8988T (cell line): ENCODE measurements at places on chromosomes 1 and 21.

DNA sequence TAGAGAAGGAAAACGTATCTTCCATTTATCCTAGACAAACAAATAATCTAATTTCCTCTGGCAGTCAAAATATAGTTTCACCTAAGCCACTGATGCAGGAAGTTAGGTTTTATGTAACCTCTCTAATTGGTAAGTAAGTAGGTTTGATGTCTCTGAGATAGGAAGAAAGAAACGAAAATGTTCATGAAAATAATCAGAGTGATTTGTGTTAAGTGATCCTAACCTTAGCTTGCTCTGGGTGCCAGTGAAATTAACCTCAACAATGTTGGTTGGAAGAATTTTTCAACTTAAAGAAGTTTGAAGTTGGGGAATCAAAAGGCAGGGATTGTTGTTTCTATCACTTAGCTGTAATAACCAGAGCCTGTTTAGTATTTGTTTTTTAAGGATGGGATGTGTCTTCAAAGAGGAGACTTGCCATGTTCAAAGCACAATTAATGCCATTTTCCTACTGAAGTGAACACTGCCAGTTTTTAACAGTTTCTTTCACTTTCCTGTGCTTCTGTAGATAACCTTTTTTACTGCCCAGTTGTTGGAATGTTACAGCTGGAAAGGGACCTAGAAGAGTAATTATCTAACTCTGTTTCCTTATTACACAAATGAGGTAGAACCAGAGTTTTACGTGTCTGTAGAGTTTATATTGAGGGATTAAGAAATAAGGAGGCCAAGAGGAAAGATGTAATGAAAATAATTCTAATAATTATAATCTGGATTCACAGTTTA is 18.4 kb downstream of the HIPK1 start:
- no peak for DNase-seq

DNA sequence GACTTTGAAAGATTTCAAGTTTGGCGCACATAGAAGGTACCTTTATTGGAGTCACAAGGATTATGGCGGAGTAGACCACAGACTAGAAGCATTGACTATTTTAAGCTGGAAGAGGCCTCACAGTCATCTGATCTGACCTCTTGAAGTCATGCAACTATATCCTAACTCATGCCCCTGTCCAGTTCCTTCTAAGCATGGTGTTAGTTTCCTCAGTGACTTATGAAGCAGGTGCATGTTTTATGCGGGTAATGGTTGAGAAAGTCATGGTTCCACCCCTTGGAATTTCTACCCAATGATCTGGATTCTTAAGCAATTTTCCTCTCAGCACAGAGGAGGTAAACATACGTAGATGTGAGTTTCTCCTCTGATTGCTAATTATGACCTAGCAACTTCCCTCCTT is 11.7 kb downstream of the OLFML3 start:
- no peak for DNase-seq

- no peak for DNase-seq
These were observed 181.2 kb upstream of the SGIP1 start for GRCh38 chr1:66352792-66353191.

DNA sequence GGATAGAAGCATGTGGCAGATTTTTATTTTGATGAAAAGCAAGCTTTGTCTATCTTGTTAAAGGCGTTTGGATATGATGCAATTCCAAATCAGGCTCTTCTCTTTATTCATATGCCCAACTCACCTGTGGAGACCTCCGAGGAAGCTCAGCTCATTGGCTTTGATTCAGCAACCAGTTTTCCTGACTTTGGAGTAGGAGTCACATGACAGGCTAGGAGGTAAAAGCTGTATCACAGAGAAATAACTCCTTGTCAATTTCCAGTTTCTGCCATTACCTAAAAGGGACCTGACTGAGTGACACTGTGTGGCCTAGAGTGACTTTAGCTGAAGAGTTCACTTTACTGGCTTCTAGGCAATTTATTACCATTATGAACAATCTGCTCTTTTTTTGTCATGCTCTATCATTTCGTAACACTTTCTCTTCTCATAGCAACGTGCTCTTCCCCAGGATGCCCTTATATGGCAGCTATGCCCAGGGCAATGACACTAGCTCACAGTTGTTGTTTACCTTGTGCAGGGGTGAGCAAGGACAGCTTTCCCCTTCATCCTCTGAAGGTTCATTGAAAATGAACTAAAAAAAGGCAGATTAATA is 107.2 kb downstream of the KCNK1 start:
- DNase-seq, result no peak

DNA sequence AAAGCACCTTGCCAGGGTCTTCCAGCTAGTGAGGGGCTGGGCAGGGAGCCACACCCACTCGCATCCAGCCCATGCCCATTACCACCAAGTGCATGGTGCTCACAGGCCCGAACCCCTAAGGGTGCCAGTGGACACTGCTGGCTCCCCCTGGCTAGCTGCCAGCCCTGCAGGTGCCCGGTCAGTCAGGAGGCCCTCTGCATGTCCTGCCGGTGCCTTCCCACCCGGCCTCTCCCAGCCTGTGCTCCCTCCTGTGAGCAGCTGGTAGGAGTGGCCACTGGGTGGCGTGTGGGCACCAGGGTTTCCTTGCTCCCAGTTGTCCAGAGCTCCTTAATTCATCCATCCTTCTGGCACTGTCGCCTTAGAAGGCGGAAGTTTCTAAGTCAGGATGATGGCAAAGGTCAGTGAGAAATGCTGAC is 33.4 kb downstream of the QSOX1 start:
- DNase-seq, result peak; percentile 77

GRCh38 chr21:17930093-17930492 is 110.9 kb upstream of the C21orf91 start:
- DNase-seq, result no peak

- no peak for DNase-seq
These were observed 12.3 kb downstream of the OLFML3 start for GRCh38 chr1:113991467-113991997.

- no peak for DNase-seq
These were observed 331.7 kb downstream of the PTBP2 start for GRCh38 chr1:97053268-97053667.

- DNase-seq, result no peak
These were observed 4.0 kb downstream of the CASQ2 start for GRCh38 chr1:115764541-115764940.

- peak; percentile 36 for DNase-seq
These were observed 205.0 kb downstream of the HIVEP3 start for GRCh38 chr1:41713557-41714327.

DNA sequence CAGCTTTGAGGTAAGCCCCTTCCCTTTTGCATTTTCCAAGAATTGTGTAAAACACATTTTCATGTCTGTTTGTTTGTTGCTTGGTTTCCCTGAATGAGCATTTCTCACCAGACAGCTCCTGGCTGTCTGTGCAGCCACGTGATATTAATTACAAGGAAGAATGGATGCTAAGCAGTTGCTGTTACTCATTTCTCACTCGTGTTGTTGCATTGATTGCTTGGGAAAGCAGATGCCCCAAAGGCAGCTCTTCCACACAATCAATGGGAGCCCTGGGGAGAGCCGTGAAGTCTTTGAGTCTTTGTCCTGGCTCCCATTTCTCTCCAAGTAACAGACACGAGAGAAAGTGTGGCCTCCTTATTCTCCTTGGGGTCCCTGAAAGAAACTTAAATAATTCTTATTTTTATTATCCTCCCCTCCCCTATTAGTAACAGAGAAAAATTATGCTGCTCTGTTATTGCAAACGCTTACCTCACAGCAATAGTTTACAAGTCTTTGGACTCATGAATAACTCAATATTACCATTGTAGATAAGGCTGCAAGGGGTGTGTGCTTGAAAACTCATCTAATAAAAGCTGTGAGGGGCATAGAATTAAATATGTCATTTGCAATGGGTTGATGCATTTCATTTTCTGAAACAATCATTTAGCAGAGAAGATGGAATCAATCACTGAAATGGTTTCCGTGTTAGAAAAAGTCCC is 127.7 kb upstream of the CAMK1G start:
- no peak for DNase-seq

- no peak for DNase-seq
These were observed 597.7 kb upstream of the ZP4 start for GRCh38 chr1:238488401-238488800.

- no peak for DNase-seq
These were observed 4.3 kb upstream of the RWDD3 start for GRCh38 chr1:95229706-95230105.

- DNase-seq, result no peak
These were observed 3.4 kb upstream of the ZNF678 start for GRCh38 chr1:227559926-227560325.

DNA sequence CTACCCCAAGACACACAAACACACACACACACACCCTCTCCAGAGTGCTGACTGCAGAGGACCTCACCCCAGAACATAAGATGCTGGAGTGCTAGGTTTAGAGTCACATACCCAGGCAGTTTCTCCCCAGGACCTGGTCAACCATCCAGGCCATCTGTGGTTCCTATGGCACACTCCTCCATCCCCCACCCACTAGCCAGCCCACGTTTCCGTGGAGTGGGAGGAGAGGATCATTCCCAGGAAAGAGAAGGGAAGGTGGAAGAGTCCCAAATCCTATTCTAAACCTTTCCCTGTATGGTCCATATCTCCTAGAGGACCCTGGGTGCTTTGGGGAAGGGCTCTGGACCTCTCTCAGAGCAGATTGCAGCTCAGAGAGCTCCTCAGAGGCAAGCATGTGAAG is 1.1 kb downstream of the KCNJ9 start:
- DNase-seq, result no peak

- DNase-seq, result no peak
These were observed 35.0 kb upstream of the TMEM61 start for GRCh38 chr1:54945393-54945936.

DNA sequence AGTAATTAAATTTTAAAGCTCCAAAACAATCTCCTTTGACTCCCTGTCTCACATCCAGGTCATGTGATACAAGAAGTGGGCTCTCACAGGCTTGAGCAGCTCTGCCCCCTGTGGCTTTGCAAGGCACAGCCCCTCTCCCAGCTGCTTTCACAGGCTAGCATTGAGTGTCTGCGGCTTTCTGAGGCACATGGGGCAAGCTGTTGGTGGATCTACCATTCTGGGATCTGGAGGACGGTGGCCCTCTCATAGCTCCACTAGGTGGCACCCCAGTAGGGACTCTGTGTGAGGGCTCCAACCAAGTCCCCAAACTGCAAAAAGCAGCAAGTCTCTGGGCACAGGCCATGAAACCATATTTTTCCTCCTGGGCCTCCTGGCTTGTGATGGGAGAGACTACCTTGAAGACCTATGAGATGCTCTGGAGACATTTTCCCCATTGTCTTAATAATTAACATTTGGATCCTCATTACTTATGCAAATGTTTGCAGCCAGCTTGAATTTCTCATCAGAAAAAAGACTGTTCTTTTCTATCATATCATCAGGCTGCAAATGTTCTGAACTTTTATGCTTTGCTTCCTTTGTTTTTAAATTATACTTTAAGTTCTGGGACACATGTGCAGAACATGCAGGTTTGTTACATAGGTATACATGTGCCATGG is 554.1 kb upstream of the OLFM3 start:
- no peak for DNase-seq

DNA sequence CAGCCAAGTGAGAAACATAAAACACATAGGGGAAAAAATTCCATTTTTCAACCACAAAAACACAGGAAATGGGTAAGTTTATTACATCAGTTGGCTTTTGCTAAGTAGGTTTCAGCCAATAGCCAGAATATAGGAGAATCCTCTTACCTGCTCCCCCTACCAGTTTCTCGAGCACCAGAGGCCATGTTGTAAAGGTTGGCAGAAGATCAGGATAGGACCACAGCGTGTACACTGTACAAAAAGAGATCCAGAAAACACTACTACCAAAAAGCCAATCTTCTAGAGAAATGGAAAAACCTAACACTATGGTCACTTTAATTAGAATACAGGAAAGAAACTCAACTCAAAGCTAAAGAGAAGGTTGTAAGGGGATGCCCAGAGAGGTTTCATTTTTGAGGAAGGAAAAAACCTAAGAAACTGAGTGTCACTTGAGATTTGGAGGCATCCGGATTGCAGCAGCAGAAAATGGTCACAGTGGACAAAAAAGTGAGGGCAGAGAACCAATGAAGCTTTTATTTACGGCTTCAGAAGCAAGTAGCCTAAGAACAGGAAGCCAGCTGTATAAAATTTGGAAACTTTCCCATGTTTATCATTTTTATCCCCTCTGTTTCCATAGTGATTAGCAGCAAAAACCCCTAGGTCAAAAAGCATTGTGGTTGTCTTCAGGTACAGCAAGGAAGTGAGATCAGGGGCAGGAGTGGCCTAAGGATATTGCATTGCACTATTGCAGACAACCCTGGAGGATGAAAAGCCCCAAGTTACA is 2.9 kb downstream of the EIF2D start:
- no peak for DNase-seq

DNA sequence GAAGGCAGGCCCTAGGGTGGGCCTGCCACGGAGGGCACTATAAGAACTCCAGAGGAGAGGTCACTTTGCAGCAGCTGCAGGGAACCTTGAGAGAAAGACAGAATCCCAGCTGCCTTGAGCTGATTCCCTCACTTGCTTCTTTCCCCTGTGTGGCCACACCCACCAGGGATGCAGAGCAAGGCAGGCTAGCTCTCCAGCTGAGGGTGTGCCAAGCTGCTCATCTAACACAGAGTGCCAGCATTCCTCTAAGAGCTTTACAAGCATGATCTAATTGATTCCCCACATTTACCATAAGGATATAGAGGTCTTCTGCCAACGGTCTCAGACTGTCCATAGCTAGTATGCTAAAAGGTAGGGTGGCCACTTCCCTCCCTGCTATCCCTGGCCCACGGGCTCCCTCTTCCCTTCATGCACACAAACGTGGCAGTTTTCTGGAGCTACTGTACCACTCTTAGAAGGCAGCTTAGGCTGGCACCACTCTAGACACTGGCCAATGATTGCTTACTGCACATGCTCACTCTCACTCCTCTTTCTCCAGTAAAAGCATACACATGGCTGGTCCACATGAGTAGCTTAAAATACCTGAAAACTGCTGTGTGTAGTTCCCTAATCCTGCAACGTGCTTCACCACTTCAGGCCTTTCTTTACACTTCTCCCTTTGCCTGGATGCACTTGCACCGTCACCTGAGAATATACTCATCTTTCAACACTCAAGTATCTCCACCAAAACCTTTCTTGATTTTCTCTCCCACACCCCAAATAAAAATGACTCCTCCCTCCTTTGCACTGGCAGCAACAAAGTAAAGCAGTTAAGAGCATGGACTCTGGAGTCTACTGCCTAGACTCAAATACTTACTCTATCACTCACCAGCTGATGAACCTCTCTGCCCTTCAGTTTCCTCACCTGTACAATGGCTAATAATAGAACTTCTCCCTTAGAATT is 57.7 kb downstream of the DMAP1 start:
- DNase-seq, result no peak

GRCh38 chr1:192639607-192640368 is 3.8 kb downstream of the RGS13 start:
- no peak for DNase-seq
